ENCODE measurements at places on chromosomes 5 and 9.

GRCh38 chr5:67190410-67190809 is 6.2 kb downstream of the CD180 start:
- no peak for DNase-seq

GRCh38 chr5:141994511-141995136 is 18.2 kb downstream of the GNPDA1 start:
- DNase-seq = no peak

GRCh38 chr5:43312076-43312661 is 1.0 kb downstream of the HMGCS1 start:
- no peak for DNase-seq

- DNase-seq = no peak
These were observed 222.4 kb downstream of the DIRAS2 start for GRCh38 chr9:90420211-90420610.

- DNase-seq = no peak
These were observed 170.4 kb downstream of the TTC39B start for GRCh38 chr9:15136646-15137045.

- no peak for DNase-seq
These were observed 388.4 kb upstream of the PTGER4 start for GRCh38 chr5:40291338-40291737.

DNA sequence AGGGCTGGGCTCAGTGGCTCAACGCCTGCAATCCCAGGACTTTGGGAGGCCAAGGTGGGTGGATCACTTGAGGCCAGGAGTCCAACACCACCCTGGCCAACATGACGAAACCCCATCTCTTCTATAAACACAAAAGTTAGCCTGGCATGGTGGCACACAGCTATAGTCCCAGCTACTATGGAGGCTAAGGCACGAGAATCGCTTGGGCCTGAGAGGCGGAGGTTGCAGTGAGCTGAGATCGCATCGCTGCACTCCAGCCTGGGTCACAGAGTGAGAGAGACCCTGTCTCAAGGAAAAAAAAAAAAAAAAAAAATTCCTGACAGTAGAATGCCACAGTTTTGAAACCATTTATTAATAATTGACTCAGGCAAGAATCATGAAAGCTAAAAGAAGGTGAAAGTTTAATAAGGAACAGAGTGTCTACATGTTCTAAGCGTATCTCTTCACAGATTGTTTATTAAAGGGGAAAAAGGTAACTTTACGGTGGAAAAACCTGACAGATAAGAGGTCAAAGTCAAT is 5.7 kb upstream of the PTGR1 start:
- DNase-seq = no peak

GRCh38 chr9:32578976-32579375 is 6.0 kb upstream of the NDUFB6 start:
- DNase-seq = no peak

- no peak for DNase-seq
These were observed 65.7 kb upstream of the ASS1 start for GRCh38 chr9:130378875-130379648.

GRCh38 chr9:103242025-103242424 is 246.9 kb downstream of the CYLC2 start:
- DNase-seq = no peak

DNA sequence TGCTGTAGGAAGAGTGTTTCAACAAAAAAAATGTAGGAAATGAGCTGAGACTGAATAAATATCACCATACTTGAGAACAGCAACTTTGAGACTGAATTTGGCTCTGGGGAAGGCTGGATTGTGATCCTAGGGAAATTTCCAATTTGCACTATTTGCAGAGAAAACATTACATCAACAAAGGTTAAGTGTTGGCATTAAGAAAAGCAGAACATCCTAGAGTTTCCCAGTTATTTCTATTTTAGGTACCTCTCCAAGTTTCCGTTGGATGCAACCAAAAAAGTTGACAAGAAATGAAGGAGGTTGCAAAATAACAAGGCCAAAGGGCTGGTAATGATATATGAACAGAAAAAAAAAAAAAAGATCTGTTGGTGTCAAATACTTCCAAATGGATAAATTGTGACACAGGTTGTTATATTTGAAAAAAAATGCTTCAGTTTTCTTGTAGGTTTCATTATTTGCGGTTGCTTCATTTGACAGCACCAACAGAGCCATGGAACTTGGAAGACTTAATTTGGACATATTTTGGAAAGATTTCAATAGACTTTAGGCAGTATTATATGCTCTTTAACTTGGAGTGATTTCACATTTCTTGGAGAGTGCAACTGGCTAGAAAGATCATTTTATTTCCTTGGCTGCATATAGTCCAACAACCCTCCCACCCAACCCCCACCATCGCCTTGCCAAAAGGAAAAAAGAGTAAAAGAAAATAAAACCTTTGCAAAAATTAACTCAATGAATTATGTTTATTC is 230.8 kb downstream of the ZNF608 start:
- no peak for DNase-seq

GRCh38 chr9:127837346-127837745 is 17.1 kb downstream of the ENG start:
- no peak for DNase-seq

- DNase-seq = no peak
These were observed 181.3 kb downstream of the GRIA1 start for GRCh38 chr5:153671653-153672346.

- DNase-seq = no peak
These were observed 11.4 kb upstream of the NDST1 start for GRCh38 chr5:150496534-150496933.

GRCh38 chr9:110319781-110320492 is 17.7 kb downstream of the TXNDC8 start:
- no peak for DNase-seq

- no peak for DNase-seq
These were observed 252.0 kb upstream of the IRX4 start for GRCh38 chr5:2134543-2135292.

GRCh38 chr5:23257656-23258055 is 249.8 kb upstream of the PRDM9 start:
- DNase-seq = no peak

GRCh38 chr9:77011973-77012821 is 7.3 kb upstream of the FOXB2 start:
- DNase-seq = no peak

DNA sequence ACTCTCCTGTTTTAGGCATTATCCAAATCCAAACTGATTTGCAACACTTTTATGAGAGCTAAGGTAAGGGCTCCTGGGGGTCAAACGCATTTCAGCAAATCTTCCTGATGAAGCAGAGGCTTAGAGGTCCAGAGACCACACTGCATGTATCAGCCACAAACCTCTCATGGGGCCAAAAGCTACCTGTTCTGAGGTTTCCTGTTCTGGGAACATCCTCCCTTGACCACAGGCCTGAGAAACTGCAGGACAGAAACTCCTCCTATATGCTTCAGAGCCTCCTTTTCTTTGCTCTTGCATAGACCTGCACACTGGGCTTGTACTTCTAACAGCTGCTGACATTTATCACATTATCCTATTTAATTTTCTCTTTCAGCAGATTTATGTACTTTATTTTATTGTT is 92.6 kb downstream of the OR2K2 start:
- DNase-seq = no peak

DNA sequence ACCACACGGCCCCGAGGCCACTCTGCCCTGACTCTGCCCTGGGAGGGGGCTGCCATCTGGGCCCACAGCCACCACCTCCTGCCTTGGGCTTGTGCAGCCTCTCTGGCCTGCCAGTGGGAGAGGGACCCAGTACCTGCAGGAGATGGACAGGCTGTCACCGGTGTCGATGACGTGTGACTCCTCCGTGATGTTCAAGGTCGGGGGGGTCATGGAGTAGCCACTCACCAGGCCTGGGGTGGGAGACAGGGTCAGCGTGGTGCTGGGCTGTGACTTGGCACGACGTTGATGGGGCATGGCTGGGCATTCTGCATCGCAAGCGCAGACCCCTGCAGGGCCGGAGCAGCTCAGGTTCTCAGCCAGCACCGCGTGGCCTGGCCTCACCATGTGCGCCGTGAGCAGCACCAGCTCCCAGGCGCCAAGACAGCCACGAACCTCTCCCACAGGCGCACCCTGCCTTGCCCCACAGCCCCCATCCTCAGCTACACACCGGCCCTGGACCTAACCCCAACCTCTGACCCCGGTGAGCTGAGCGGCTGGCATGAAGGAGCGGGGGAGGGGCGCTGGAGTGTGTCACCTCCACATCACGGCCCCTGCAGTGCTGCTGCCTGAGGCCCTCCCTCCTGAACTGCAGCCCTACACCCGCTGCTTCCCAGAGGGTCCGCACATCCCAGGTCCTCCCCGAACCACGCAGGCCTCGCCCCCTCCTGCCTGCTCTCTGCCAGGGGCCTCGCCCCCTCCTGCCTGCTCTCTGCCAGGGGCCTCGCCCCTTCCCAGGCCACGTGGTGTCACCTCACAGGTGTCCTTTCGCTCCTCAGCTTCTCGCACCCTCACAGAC is 17.6 kb downstream of the FLT4 start:
- no peak for DNase-seq

GRCh38 chr9:15328946-15329345 is 21.9 kb upstream of the TTC39B start:
- no peak for DNase-seq

DNA sequence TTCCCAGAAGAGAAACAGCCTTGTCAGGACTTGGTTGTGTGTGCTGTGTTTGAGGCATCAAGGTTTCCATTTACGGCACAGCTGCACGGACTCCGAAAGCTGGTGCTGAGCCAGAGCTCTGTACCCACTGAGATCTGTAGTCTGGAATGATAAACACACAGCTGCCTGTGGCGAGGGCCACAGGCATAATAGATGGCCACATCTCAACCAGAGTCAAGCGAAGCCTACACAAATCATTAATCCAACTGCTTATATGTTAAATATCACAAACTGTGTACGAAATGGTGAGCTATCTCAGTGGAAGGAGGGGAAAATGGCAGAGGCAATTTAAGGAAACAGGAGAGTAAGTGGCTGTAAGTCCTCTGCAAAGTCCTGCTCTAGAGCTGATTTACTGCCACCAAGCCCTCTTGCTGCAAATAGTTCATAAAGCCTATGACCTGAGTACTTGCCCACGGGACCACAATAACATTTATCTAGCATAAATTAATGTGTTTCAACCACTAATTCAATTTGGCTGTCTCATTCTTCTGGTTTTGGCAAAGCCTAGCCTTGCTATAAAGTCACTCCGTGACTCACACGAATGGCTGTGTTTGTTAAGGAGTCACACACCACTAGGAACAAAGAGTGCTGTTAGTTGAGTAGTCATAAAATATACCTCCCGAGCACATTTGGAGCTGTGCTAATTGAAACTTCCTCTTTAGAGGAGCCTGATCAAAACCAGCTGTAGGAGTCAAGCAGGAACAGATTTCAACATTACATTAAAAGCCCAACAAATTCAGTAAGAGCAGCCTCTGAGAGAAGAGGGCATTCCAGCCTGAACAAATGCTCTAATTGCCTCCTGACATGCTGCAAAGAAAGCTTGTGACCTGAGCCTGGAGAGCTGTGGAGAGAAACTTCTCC is 738.6 kb upstream of the ZNF608 start:
- DNase-seq = peak; percentile 99

GRCh38 chr5:126508251-126508961 is 85.2 kb downstream of the GRAMD2B start:
- DNase-seq = no peak

DNA sequence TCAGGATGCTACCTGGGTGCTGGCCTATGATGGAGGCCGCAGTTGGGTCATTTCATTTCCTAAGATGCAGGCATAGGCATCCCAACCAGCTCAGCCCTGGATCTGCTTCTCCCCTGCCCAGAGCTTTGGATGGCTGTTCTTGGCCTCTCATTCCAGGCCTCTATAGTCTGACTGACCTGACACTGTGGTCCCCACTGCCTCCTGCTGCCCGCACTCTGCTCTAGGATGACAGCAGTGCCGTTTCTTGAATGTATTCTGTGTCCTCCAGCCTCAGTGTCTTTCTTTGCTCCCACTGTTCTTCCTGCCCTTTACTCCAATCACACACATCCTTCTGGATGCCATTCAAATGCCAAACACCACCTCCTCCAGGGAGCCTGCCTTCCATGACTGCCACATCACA is 235.7 kb downstream of the HSPA4 start:
- no peak for DNase-seq

- DNase-seq = no peak
These were observed 199.4 kb downstream of the ESM1 start for GRCh38 chr5:54785729-54786591.

GRCh38 chr9:121599872-121600585 is 51.4 kb upstream of the DAB2IP start:
- no peak for DNase-seq

GRCh38 chr5:55564721-55565120 is 30.0 kb upstream of the PLPP1 start:
- no peak for DNase-seq

- DNase-seq = no peak
These were observed 67.7 kb upstream of the RAD23B start for GRCh38 chr9:107215381-107215780.

- no peak for DNase-seq
These were observed 320.1 kb downstream of the TRPM3 start for GRCh38 chr9:70801181-70801829.

DNA sequence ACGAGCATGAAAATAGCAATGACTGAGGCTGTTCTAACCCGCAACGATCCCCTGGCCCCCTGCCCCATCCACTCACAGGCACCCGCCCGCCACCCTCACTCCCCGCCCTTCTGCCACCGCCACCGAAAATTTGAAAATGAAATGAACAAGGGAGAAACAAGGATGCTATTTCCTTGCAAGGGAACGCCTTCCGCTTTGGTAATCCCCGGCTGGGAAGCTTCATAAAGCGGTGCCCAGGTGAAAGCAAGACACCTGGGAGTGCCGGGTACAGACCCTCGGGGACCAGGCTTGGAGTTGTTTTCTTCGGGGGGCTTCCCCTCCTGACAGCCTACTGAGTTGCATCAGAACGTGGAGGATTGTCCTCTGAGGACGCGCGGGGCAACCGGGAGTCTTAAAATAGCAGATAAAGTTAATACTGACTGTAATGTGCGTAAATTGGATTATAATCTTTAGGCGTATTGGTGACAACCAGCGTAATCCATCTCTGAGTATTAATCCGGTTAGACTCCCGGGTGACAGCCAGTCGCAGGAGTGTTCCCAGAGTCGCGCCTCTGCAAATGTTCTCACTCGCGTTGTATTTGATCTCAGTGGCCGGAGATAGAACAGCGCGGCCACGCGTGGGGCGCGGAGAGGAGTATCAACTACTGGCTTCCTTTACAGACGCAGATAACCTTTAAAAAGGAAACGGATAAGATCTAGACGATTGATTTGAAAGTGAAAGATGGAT is 885 bp upstream of the MLLT3 start:
- no peak for DNase-seq

DNA sequence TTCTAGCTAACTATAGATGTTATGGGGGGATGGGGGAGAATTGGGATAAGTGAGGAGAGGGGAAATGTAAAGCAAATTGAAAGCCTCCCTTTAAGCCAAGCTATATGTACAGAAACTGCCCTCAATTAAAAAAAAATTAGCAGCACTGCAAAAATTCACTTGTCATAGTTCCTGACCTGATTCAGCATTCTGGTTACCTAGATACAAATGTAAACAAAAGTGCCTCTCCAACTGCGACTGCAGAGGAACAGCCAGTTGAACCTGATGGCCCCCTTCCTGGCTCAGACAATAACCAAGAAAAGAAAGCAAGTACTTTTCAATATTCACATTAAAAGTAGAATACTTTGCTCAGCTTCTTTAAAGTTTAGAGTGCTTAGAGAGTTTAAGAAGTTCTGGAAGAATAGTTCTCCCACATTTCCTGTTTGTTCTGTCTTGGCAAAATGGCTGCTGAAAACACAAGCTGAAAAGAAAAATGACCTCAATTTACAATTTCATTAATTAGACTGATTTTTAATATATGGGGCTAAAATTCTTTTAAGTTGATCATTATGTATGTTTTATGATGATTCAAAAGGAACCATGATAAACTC is 1.5 kb downstream of the FAM81B start:
- no peak for DNase-seq

All from BJ (cell line).